ENCODE measurements at places on chromosomes 6 and 20.

GRCh38 chr6:156776470-156776839 is 723 bp upstream of the ARID1B start:
- DNase-seq = no peak

DNA sequence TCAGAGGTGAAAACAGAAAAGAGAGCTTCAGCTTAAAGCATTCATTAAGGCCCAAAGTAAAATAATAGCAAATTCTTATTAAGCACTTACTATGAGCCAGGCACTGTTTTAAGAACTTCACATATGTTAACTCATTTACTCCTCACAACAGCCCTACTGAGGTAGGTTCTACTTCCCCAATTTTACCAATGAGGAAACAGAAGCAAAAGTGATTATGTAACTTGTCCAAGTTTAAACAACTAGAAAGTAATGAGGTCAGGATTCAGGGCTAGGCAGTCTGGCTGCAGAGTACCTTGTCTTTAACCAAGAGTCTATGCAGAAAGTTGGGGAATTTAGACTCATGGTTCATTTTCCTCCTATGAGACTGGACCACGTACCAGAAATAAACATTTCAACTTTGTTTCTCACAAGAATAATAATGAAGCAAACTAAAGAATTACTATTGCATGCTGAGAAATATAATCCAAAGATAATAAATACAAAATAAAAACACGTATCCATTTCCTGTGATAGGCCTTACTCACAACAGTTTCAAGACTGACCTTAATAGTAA is 3.8 kb downstream of the COL21A1 start:
- DNase-seq = no peak

GRCh38 chr20:41300886-41301285 is 16.6 kb downstream of the ZHX3 start:
- DNase-seq = no peak

GRCh38 chr6:152471456-152472265 is 165.5 kb downstream of the SYNE1 start:
- DNase-seq = no peak

DNA sequence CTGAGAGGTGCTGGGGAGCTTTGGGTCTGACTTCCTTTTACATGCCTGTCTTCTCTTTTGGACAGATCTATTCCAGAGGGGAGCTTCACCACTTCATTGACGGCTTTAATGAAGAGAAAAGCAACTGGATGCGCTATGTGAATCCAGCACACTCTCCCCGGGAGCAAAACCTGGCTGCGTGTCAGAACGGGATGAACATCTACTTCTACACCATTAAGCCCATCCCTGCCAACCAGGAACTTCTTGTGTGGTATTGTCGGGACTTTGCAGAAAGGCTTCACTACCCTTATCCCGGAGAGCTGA is 13.1 kb downstream of the PRDM1 start:
- no peak for DNase-seq

- DNase-seq = no peak
These were observed 39.8 kb downstream of the KIF6 start for GRCh38 chr6:39685489-39685826.

DNA sequence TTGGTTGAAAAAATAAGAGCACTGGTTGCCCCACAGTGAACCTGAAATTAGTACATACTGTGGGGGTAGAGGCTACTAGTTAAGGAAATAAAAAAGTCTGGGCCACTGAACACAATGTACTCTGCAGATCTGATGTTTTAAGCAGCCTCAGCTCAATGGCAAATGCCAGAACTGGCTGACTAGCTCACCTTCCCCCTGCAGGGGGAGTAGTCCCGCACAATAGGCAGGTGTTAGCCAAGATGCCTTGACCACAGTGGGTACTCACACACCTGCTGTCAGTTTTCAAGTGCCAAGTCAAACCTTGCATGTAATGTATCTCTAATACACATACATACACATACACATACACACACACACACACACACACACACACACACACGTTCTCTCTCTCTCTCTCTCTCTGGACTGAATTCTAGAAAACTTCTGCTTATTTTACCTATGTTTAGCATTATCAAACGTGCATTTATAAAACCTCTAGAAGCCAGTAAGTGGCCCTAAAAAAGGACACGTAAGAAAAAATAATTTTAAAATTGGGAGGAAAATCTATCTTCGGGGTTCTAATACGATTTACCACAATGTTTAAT is 36.1 kb downstream of the GMDS start:
- no peak for DNase-seq

GRCh38 chr6:44133003-44133931 is 5.9 kb downstream of the TMEM63B start:
- no peak for DNase-seq

GRCh38 chr6:47789553-47789952 is 7.7 kb downstream of the OPN5 start:
- DNase-seq = no peak

DNA sequence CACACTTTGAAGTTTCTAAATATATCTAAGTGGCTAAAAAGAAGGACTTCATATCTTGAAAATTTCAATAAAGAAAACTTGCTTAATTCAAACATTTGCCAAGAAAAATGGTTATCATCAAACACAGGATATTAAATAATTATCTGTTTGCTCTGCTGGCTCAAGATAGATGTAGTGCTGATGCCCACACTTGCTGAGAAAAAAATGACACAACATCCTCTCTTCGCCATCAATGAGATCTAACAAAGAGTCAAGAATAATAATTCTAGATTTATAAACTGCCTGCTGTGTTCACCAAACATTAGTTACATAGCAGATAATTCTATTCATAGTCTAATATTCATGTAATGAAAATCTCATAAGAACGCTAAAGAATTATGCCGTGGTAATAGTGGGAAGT is 93.6 kb downstream of the EPHA7 start:
- no peak for DNase-seq

DNA sequence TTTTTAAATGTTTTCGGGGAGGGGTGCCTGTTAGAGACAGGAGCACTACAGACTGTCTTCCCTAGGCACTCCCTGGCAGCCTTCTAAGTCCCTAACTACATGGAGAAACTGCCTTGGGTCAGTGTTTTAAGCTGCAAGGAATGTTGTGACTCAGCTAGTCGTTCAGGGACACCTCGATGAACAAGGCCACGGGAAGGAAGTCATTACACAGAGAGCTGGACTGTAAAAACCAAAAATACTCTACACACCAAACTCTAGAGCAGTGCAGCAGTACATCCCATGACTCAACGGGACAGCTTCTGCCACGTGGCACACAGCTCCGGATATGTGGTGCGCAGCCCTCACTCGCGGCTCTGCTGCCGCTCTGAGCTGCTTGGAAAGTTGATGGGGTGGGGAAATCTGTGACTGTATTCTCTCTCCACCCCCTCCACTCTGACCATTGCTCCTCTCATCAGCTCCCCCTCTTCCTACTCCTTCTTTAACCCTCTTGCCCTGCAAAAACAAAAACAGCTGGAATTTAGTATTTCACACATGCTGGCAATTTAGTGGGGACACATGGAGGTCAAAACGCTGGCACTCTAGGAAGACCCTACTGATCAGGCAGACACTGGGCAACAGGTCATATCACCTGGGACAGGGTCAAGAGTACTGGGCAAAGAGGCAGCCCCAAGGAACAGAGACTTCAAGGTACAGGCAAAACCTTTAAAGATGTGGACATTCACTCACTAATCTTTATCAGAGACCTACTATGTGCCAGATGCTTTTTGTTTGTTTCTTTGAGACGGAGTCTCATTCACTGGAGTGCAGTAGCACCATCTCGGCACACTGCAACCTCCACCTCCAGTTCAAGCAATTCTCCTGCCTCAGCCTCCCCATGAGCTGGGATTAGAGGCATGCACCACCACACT is 10.9 kb upstream of the LPIN3 start:
- peak; percentile 30 for DNase-seq

GRCh38 chr6:43784049-43784855 is 14.2 kb downstream of the VEGFA start:
- no peak for DNase-seq

DNA sequence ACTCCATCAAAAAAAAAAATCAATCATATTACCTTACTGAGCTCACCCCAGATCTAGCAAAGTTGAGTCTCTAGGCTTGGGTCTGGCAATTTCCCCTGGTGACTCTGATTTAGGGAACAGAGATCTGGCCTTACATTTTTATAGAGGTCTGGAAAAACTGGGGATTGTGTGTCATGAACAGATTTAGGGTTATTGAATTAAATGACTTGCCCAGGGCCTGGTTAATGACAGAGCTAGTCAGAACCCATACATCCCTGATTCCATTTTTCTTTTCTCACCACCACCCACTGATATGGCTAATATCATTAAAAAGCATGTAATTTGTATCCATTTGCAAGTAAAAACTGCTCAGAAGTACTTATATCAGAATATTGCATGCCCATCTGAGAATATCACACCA is 163.4 kb upstream of the OGFRL1 start:
- DNase-seq = no peak

DNA sequence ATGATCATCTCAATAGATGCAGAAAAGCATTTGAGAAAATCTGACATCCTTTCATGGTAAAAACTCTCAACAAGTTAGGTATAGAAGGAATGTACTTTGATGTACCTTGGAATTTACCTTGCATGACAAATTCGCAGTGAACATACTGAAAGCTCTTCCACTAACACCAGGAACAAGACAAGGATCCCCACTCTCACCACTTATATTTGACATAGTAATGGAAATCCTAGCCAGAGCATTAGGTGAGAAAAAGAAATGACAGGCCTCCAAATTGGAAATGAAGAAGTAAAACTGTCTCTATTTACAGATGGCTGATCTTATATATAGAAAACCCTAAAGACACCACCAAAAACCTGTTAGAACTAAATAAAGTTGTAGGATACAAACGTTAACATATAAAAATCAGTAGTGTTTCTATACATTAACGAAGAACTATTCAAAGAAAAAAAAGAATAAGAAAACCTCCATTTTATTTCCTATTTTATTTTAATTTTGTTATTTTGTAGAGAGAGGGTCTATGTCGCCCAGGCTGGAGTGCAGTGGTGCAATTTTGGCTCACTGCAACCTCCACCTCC is 26.9 kb downstream of the PCNA start:
- no peak for DNase-seq

DNA sequence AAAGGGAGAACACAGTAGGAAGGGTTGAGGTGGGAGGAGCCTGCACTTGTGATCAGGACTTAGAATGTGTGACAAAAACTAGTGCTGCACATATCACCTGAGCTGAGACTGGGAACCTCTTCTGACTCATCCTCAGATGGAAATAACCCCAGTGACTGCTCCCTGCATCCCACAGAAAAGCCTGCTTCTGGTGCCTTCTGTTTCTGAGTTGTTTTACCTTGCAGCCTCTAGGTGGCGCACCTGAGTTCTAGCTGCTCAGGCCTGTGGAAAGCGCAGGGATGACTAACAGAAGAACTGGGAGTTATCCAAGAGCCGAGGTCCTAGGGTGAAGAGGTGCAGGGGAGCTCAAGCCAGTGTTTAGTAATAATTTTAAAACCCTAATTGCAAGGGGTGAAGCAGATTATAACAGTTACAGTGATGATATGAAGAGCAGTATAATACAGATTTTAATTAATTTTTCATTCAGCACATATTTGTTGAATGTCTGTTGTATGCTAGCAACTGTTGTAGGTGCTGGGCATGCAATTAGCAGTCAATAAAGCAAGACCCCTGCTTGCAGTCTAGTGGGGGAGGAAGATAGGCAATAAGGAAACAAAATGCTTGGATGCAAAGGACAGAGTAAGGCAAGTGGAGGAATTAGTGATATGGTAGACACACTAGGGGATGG is 302.5 kb downstream of the DHX35 start:
- DNase-seq = no peak
